Cortex of kidney (tissue), 1 donor: ENCODE measurements at places on chromosomes 1 and 21.

- DNase-seq, result no peak
These were observed 276.1 kb downstream of the RPS6KC1 start for GRCh38 chr1:213327017-213327667.

GRCh38 chr1:23548704-23549143 is 10.6 kb downstream of the ID3 start:
- no peak for DNase-seq

DNA sequence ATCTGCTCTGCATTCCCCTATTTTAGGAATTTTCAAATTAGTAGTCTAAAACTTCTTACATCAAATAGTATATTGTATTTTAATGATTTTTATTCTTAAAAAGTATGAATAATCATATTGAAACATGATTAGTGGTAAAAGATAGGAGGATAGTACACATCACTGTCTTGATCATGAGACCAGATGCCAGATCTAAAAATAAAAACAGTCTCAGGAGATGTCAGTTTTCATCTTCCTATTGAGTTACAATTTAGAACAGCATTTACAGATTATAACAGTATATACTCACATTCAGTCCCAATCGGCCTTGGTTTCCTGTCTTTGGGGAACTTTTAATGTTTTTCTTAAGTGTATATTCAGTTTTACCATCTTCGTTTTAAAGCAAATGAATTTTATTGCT is 95.9 kb downstream of the USP25 start:
- no peak for DNase-seq

DNA sequence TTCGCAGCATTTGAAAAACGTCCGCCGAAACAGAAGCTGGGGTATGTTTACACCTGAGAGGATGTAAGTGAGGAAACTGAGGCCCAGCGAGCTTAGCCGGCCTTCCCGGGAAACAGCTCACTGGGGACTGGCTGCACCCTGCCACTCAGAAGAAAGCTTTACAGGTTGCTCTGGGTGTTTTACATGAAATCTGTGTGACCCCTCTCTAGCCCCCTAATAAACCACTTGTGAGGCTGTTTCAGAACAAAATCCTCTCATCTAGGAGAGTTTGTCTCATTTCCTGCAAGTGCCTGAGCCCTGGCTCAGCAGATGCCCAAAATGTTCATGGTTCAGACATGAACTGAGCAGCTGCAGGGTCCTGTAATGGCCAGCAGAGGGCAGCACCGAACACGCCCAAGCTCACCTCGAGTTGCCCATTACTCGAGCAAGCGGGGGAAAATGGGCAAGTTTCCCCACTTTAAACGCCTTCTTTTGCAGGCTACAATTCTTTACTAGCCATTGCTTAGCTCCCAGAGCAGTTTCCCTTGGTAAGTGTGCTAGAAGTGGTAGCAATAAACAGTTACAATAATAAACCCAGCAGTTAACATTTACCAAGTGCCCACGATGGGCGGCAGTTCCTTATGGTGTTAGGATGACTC is 76.4 kb downstream of the FHAD1 start:
- DNase-seq, result no peak

DNA sequence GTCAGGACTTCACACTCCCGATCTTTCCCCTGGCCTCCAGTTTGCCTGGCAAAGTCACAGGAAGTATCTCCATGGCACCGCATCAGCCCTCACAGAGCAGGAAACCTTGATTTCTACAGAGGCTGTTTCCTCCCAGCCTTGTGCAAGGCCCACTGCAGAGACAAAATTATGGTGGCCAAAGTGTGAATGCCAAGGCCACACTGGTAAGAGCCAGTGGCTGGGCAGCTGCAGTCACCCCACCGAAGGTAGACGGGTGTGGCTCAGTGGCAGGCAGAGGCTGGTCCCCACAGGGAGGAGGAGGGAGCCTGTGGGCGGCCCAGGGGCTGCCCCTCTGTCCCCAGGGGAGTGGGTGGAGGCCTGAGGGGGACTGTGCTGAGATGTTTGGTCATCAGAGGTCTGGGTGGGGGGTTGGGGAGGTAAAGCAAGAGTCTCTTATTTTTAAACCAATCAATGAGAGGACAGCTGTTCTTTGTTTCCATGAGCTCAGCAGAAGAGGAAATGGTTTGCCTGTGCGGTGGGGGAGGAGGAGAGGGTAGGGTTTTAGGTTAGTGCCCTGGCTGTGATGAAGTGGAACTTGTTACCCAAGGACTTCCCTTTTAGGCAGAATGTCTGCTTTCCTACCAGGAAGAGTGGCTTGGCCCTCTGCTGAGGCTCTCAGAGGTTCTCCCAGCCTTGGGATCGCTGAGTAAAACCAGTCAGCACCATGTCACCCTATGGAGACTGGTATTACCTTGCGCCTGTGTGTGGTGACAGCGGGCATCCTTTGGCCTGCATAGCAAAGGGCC is 18.0 kb upstream of the BTG2 start:
- no peak for DNase-seq

DNA sequence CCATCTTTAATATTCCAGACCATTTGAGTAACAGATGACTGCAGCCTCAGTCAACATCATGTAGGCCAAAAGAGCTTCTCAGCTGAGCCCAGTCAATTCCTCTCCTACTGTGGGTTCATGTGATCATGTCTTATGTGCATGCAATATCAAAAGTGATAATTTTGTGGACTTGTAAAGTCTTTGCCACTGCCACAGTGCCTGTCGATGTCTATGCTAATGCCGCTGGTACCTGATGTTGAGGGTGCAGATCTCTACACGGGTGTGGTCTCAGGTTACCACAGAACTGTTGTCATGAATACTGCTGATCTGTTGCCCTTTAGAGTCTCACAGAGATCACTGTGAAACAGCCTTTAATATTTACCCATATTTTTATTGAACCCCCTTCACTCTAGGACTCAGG is 11.3 kb upstream of the C1orf141 start:
- no peak for DNase-seq

- no peak for DNase-seq
These were observed 846 bp upstream of the PER3 start for GRCh38 chr1:7783178-7783711.

GRCh38 chr21:27647401-27647800 is 680.5 kb upstream of the ADAMTS5 start:
- no peak for DNase-seq

DNA sequence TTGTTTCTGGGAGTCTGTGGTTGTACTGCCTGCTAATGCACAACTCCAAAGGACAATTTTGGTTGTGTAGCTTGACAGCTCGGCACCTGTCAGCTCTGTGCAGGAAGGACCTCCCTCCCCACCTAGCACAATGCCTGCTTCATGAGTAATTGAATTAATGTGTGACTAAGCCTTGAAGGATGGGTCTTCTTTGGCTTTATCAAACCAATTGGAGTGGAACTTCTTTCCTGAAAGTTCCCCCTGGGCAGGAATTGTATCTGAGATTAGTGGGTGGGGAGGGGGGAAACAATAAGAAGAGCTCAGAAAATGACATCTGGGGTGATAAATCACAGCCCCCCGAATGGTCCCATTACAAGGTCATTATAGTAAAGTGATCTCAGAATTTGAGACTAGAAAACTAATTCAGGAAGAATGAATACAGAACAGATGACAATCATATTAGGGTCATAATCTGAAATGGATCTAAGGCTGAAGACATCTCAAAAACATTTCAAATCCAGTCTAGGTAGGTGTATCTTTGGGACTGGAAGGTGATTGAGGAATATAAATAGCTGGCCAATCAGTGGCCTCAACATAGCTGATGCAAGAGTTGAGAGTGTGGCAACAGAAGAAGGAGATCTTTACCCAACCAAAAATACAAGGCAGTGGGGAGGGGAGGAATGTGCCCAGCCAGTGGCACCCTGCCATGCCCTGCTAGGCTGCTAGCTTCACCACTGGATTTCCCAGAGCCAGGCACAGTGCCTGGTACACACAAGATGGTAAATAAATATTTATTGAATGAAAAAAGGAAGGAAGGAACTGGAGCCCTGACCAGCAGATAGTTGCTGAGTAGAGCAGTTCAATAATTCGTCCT is 10.1 kb upstream of the SESN2 start:
- no peak for DNase-seq

DNA sequence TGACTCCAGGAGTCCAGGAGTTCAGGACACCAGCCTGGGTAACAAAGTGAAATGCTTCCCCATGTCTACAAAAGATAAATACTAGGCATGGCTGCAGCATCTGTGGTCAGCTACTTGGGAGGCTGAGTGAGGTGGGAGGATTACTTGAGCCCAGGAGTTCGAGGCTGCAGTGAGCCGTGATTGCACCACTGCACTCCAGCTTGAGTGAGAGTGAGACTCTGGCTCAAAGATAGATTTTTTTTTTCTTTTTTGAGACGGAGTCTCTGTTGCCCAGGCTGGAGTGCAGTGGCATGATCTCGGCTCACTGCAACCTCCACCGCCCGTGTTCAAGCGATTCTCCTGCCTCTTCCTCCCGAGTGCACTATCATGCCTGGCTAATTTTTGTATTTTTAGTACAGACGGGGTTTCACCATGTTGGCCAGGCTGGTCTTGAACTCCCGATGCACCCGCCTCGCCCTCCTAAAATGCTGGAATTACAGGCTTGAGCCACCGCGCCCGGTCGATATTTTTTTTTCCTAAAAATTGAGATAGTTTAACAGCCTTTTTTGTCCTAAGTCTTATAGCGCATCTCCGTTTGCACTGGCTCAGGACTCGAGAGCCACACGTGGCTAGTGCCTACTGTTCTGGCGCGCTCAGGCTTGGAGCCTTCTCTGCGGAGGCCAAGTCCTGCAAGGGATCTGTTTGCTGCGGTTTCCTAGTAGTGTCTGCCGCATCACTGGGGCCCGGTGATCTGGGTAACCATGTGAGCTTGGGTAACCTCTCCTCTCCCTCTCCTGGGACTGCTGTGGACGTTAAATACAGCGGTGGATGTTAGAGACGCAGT is 1.0 kb upstream of the MFN2 start:
- no peak for DNase-seq
